Renal cortical epithelial cell (primary cell): ENCODE measurements at places on chromosomes 6 and 20. TPM values are rescaled to one million over a fixed set of nuclear protein-coding genes. Genes with fewer than 3 reads are reported as not detected.

The FERMT1 gene
- total RNA-seq: 6.6 and 16.7 TPM in 2 replicates

The COL21A1 gene
- 0.50 TPM in 1 of 2 replicates, not detected in the other for total RNA-seq

DNA sequence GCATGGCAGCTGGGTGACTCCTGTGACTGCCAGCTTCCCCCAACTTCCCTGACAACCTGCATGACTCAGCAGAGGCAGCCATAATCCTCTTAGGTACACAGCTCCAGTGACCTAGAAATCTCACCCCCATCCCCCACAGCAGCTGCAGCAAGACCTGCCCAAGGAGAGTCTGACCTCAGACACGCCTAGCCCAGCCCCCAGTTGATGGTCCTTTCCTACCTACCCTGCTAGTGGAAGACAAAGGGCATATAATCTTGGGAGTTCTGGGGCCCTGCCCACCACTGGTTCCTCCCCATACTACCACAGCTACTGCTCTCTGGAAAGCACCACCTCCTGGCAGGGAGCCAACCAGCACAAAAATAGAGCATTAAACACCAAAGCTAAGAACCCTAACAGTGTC, 90.2 kb downstream of the F13A1 start:
- peak; percentile 22 for DNase-seq

DNA sequence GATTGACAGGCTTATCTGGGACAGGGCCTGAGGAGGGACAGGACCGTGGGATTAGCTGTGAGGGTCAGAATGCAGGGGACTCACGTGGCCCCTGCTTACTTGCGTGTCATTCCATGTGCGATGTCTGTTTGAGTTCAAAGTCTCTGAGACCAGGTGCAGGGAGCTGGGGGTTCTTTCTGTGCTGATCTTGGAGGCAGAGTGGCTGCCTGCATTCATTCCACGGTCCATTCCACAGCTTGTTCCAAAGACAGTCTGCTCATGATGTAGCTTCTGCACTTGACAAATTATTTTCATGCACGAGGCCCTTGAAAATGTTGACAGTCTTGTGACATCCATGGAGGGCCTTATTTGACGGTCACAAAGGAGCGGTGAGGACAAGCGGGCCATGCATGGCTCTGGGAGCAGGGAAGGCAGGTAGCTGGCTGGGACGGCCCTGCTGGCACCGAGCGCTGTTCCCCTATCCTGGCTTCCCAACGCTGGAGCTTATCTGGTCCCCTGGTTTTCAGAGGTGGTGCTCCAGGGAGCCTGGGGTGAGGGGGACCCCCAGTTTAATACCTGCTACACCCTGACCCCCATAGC, 156.3 kb upstream of the RNF24 start:
- DNase-seq: no peak

The HEBP2 gene
- total RNA-seq: 39.0 and 80.4 TPM in 2 replicates

- no peak for DNase-seq
These were observed 87.7 kb downstream of the TMEM242 start for GRCh38 chr6:157235600-157236039.
